ENCODE measurements at places on chromosomes 7 and 10. TPM values are rescaled to one million over a fixed set of nuclear protein-coding genes. Genes with fewer than 3 reads are reported as not detected.

GRCh38 chr7:50552139-50552538, 13.1 kb downstream of the DDC start:
- H3K4me3 ChIP-seq, result no peak overlapping the region
- DNase-seq, result no peak

DNA sequence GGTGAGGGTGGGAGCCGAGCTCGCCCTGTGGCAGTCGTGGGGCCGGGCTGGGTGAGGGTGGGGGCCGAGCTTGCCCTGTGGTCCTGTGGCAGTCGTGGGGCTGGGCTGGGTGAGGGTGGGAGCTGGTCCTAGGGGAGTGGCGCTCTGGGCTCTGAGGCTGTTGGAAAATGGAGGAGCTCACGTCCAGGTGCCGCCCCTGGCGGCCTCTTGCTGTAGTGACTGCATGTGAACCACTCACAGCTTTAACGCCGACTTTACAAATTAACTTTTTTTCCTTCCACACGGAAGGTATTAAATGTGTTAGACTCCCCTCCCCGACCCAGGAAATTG, 312.6 kb downstream of the WDR37 start:
- no peak overlapping the region for H3K27ac ChIP-seq
- no peaks in the 10 kb centered on the region for H3K27me3 ChIP-seq
- no peaks in the 10 kb centered on the region for H3K4me1 ChIP-seq
- no peaks in the 10 kb centered on the region for H3K36me3 ChIP-seq
- H3K4me3 ChIP-seq, result no peak overlapping the region

DNA sequence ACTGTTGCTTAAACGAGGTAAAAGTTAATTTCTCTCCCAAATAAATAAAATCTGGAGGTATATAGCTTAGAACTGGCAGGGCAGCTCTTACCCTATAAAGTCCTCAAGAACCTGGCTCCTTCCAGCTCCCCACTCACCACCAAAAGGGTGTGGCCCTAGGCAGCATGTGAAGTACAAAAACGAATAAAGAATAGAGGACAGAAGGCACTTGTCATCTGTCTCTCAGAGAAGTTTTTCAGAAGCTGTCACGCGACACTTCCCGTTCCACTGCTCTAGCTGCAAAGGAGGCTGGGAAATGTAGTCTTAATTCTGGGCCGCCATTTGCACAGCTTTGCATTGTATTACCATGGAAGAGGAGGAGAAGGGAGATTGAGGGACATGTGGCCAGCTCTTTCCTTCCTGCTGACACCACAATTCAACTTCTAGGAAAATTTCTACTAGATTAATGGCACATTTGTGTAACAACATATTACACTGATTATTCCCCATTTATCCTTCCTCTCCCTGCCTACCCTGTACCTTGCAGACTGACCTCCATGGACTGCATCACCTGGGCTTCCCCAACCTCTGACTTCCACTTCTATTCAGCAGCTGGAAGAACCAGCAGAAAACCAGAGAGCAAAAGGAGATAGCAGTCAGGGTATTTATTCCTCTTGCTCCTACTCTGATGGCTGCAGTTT, 62.2 kb downstream of the CCDC71L start:
- no peak overlapping the region for H3K27ac ChIP-seq
- H3K4me1 ChIP-seq, result no peaks in the 10 kb centered on the region
- no peaks in the 10 kb centered on the region for H3K27me3 ChIP-seq
- H3K36me3 ChIP-seq, result no peaks in the 10 kb centered on the region
- DNase-seq, result peak; percentile 87

The FAM3C gene
- total RNA-seq, result 73.1 TPM

DNA sequence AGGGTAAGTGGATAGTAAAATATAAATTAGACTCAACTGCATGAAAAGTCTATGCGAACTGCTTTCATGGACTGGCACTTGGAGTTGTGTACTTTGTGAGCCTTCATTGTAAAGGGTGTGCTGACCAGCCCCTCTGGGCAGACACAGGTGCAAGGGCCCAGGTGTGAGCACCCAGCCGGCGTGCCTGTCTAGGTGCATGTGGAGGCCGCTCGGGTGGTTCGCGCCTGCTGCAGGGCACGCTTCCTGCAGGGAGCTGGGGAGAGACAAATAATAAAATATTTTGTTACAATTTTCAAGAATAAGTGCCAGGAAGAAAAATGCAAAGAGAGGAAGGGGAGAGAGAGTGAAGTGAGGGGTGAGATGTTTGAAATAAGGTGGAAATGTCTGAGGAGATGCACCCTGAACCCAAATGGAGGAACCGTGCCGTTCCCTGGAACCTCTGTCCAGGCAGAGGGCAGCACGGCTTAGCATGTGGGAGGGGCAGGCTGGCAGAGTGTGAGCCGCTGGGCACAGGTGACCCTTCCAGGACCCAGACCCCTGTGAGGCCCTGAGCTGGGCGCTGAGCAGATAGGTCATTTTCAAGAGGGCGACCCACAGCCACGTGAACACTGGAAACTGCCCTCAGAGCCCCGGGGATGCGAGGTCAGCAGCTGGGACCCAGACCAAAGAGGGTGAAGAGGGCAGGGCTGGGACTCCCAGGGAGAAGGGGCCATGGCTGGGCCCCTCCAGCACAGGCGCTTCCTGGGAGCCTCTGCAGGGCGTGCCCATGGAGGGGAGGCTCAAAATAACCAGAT, 28.7 kb downstream of the RNF32 start:
- H3K4me3 ChIP-seq, result no peak overlapping the region
- no peaks in the 10 kb centered on the region for H3K27me3 ChIP-seq
- H3K4me1 ChIP-seq, result no peaks in the 10 kb centered on the region
- DNase-seq, result no peak
- H3K27ac ChIP-seq, result no peak overlapping the region
- peaks cover 2% of the 10 kb centered on the region for H3K36me3 ChIP-seq

All from B cell (primary cell).